Stimulated activated CD8-positive, alpha-beta memory T cell treated with anti-CD3 and anti-CD28 coated beads, Interleukin-4, amount 100 ng/mL, for 4 hours (primary cell): ENCODE measurements at places on chromosomes 7 and 10.
A peak's percentile ranks its signal among the peaks of the same experiment; 100 is the strongest.

DNA sequence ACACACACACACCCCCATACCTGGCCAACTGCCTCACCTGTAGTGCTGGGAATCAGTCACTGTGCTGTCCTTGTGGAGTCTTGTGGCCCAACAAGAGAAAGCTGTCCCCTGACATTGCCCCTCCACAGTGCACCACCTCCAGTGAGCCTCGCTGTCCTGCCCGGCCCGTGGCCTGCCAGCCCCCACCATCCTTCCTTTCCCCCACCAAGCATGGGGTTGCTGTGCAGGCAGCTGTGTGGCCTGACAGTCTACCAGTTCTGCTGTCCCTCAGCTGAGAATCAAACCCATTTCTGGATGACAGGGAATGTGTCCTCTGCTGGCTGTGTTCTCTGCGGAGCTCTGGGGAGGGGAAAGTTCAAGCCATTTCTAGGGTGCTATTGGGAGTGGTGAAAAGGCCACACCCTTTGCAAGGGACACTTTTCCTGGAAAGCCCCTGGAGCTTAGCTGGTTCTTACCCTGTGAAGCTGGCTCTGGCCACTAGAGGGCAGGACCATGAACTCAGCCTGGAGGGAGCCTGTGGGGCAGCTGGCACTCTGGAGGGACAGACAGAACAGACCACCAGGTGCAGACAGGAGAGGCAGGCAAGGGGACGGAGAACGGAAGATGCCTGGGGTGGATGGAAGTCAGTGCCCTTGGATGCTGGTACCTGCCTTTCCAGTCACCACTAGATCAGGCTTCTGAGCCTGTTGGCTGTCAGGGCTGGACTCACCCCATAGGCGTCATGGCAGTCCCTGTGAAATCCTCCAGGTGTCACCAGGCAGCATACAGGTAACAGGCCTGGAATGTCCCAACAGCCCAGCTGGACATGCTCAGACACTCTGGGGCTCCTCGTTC, 10.5 kb upstream of the MTPAP start:
- DNase-seq: peak; percentile 27

DNA sequence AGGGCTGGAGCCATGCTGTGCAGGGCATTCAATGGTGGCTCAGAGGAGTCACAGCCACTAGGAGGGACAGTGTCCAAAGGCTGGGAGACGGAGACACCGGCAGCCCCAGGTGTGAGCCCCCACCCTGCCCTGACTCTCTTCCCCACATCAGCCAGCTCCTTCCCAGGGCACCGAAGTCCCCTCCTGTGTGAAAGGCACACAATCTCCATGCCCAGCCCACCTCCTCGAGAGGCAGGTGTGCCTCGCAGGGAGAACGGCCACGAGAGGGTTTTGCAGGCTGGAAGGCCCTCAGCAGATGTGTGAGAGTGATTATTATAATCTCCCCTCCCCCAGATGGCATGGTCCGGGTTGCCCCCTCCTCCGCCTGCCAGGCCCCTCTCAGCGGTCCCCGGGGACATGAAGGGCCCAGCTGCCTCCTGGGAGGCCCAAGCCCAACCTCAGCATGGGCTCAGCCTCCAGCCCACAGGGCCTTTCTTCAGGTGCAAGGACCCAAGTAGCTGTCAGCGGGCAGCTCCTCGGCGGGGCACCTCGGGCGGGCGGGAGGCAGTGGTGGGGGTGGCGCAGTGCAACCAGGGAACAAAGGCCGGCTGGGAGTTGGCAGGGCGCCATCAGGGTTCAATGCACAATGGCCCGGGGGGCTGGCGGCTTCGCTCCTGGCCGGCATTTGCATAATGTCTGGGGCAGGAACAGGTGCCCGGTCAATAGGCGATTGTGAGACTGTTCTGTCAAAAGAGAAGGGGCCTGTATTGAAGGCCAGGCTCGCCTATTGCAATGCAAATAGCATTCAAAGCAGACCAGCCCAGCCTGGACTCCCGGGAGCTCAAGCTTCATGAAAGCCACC, 155.3 kb upstream of the ZMIZ1 start:
- no peak for DNase-seq

GRCh38 chr10:125441151-125441550, 241.8 kb downstream of the TEX36 start:
- no peak for DNase-seq

DNA sequence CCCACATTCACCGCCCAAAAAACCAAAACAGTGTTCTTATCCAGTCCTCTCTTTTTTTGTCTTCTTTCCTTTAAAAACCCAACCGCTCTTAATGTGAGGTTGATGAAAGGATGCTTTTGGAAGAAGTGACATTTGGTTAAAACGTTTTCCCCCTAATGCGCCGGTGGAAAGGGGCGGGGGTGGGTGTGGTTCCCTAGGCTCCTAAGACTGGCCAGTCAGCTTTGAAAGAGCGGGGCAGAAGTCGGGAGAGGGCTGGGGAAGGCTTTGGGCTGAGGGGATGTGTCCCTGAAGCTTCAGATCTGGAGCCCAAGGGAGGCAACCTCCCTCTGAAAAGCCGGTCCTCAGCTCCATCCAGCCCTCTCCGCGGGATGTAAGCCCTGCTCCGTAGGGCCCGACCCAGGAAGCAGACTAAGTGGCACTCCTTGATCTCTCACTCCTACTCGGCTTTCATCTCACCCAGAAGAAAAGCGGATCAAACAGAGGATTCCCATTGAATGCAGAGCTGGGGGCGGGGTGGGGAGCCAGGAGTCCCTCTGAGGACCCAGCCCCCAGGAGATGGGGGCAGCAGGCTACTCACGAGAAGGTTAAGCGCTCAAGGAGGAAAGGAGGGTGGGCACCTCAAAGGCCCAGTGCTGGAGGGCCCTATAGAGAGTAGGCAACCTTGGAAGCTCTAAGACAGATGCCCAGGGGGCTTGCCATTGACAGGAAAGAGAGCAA, 2.4 kb upstream of the EVX1 start:
- no peak for DNase-seq

- DNase-seq: no peak
Measured at GRCh38 chr10:71818674-71819260, 32.3 kb downstream of the PSAP start.

DNA sequence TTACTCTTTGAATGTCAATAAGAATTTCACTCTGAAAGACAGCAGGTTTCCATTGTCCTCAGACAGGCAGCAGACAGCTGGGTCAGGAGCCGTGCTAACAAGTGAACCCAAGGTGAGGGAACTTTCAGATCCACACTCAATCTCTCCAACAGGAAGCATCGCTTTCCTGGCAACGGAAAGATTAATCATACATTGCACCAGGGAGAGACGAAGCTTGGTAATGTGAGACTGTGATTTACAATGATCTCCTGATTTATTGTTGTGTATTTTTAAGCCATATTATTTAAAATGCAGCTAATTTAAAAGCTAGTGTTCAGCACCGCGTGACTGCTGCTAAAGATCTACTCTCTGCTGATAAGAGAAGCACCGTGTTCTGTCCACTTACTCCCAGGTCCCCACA, 17.5 kb upstream of the NOM1 start:
- DNase-seq: no peak

- no peak for DNase-seq
Measured at GRCh38 chr7:41164440-41164839, 538.5 kb downstream of the INHBA start.

DNA sequence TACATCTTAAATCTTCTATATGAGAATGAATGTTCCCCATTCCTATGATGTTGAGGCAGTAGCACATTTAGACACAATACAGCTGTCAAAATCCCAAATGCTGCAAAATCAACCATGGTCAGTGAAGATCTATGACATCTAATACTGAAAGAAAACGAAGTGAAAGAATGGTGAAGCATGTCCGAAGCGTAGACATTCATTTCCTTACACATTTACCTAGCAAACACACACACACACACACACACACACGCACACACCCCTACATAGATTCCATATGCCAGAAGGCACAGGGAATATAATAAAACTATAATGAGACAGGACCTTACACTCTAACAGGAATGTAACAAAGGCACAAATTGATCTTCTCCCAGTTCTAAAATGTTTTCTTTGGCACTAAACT, 32.5 kb downstream of the CCDC6 start:
- no peak for DNase-seq

- no peak for DNase-seq
Measured at GRCh38 chr7:142669074-142669654, 80.1 kb upstream of the PRSS1 start.

DNA sequence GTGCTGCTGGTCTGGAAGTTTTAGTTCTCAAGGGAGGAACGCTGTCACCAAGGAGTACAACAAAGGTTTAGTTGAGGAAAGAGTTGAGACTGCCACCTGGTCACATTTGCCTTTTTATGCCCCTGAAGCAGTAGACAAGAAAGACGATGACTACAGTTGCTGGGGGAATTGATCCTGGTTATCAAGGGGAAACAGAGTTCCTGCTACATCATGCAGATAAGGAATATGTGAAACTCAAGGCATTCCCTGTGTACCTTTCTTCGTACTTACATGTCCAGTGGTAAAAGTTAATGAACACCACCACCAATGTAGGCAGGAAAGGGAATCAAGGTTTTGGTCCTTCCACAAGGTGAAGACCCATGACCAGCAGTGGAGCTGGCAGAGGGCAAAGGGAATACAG, 31.8 kb downstream of the SLC35B4 start:
- no peak for DNase-seq

GRCh38 chr10:68938117-68938516, 17.9 kb upstream of the DDX21 start:
- DNase-seq: no peak

GRCh38 chr7:44767912-44768627, 19.4 kb downstream of the ZMIZ2 start:
- DNase-seq: no peak

DNA sequence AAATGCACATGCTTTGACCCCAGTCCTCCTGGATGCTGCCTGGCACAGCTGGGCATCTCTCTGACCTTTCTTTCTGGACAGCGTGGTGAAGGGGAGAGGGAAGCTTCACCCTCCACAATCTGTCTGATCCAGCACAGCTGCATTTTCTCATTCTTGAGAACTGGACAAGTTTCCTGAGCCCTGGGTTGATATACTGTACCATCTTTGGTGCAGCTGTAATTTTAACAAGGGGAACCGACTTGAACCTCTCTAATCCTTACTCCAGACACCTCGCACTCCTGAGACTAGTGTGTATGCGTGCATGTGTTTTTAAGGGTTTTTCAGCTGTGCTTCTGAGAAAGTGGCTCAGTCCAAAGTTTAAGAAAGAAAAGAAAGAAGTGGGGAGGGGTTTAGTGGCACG, 655.7 kb downstream of the INHBA start:
- no peak for DNase-seq

DNA sequence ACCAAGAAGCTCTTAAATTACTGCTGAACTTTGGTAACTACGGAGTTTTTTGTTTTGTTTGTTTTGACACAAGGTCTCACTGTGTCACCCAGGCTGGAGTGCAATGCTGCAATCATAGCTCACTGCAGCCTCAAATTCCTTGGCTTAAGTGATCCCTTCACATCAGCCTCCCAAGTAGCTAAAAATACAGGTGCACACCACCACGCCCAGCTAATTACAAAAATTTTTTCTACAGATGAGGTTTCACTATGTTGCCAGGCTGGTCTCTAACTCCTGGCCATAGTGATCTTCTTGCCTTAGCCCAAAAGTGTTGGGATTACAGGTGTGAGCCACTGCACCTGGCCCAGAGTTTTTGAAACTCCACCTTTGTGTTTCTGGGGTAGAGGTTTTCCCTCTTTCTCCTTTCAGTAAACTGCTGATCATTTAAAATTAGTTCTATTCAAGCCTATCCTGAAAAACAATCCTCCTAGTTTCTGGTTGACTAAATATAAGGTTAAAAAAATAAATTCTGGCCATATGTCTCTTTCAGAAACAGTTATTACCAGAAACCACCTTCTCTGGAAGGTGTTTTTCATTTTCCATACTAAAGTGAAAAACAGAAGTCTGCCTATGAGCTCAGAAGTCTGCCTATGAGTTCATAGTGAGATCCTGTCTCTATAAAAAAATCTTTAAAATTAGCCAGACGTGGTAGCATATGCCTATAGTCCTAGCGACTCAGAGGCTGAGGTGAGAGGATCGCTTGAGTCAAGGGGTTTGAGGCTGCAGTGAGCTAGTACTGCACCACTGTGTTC, 63.9 kb downstream of the VOPP1 start:
- DNase-seq: no peak

GRCh38 chr10:116069856-116070255, 203.2 kb downstream of the GFRA1 start:
- no peak for DNase-seq

GRCh38 chr10:131320860-131321604, 9.5 kb upstream of the TCERG1L start:
- DNase-seq: no peak

GRCh38 chr10:60578217-60578616, 188.5 kb upstream of the ANK3 start:
- DNase-seq: no peak

DNA sequence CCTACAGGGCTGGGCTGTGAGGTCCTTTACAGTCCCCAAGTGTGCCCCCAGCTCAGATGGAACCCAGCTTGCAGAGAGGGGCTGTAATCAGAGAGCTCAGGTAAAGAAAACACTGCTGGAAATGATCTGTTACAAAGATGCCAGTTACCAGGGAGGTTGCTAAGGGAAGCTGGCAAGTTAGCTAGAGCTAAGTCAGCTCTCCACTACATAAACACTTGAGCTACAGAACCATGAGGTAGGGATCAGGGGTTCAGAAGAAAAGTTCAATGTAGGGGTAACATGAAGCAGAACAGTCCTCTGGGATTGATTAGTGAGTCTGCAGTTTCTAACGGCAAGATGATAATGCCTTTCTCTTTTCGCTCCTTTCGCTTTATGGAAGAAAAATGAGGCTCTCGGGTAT, 53.1 kb upstream of the TM9SF3 start:
- DNase-seq: no peak

GRCh38 chr10:69816521-69816920, 14.8 kb downstream of the COL13A1 start:
- DNase-seq: no peak

- no peak for DNase-seq
Measured at GRCh38 chr10:96685306-96685705, 35.0 kb downstream of the PIK3AP1 start.

DNA sequence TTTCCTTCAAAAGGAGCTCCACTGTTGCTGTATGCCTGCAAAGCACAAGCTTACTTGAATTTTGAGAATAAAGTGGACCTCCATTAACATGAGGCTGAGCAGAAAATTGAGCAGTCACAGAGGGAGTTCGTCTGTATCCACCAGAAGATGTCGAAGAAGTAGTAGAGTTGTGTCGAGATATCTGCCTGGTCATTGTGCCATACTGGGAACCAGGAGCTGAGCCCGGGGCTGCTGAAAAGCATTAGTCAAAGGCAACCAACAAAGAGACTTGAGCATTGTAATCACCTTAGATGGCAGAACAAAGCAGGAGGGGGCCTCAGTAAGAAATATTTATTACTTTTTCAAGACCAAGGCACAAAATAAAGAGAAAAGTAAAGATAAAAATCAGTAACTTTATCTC, 61.5 kb downstream of the PDSS1 start:
- DNase-seq: no peak

- DNase-seq: no peak
Measured at GRCh38 chr10:60513281-60513680, 123.6 kb upstream of the ANK3 start.

DNA sequence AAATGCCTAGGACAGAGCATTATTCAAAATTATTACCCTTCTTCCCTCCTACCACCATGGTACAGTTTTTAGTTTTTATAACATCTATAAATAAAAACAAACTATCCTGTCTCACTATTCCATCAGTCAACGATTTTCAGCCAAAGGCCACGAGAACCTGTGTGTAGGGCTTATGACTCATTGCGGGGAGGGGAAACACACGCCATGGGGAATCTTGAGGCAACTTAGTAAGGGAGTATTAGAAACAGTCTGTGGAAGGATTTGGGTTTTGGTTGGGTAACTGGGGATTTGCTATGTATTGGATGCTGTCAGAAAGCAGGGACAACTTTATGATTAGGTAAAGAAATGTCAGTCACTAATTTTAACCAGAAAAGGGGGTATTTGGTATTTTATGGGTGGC, 14.7 kb downstream of the GPR141 start:
- DNase-seq: no peak
